ENCODE measurements at places on chromosomes 13 and 19.

DNA sequence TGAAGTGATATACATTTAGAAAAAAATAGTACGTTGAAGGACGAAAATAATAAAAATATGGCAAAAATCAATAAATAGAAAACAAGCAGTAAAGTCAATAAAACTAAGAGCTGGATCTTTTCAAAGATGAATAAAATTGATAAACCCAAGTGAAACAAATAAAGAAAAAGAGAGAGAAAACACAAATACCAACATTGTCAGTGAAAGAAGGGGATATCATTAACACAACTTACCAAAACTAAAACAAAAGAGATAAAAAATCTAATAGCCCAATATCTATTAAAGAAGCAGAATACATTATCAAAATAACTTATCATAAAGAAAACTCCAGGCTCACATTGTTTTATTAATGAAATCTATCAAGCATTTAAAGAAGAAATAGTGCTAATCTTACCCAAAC lies 675.1 kb downstream of the UQCRFS1 start:
- no peak for DNase-seq

- no peak for DNase-seq
These were observed 8.3 kb downstream of the CACTIN start for GRCh38 chr19:3618144-3618810.

GRCh38 chr19:13652810-13653590 lies 111.3 kb upstream of the MRI1 start:
- DNase-seq, result no peak

DNA sequence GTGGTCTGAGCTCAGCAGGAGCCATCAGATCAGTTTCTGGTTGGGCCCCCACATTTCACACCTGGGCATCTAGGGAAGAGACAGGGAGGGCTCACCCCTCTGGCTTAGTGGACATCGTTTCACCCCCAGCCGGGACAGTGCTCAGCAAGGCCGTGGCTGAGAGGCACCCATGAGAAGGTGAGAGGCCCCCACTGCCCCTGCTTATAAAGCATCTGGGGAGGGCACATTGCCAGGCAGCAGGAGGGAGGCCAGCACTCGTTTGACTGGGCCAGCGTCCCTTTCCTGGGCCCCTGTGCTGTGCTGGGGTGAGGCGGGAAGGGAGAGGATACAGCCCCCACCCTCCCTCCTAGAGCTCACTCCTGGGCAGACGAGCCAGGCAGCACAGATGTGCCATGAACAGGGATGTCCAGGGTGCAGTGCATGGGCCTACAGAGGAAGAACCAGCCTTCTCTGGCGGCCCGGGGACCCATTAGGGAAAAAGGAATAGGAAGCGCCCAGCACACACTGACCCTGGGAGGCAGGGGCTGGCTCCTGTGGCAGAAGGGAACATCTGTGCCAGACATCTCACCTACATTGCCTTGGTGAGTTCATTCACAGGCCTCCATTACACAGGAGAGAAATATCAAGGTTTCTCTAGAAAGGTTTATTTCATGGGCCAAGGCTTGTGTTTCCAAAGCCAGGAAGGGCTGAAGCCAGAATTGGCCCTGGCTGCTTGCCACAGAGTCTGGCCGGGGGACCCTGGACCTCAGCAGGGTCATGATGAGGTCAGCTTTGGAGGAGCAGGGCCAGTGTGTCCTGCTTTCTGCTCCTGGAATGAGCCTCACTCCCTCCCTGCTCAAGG lies 7.7 kb downstream of the AP1M1 start:
- DNase-seq, result peak; percentile 76

GRCh38 chr19:52660981-52661380 lies 22.8 kb upstream of the ZNF83 start:
- no peak for DNase-seq
